Left colon (tissue), 2 donors: ENCODE measurements at places on chromosomes 11 and 22.

- DNase-seq: no peak
Measured at GRCh38 chr22:31898926-31899325, 45.4 kb upstream of the YWHAH start.

GRCh38 chr11:55773138-55773537, at the start of gene OR5D13:
OR5D13 (plus strand) TSS chr11:55773438; CDS start chr11:55773438, 0 bp downstream.
- DNase-seq: no peak

DNA sequence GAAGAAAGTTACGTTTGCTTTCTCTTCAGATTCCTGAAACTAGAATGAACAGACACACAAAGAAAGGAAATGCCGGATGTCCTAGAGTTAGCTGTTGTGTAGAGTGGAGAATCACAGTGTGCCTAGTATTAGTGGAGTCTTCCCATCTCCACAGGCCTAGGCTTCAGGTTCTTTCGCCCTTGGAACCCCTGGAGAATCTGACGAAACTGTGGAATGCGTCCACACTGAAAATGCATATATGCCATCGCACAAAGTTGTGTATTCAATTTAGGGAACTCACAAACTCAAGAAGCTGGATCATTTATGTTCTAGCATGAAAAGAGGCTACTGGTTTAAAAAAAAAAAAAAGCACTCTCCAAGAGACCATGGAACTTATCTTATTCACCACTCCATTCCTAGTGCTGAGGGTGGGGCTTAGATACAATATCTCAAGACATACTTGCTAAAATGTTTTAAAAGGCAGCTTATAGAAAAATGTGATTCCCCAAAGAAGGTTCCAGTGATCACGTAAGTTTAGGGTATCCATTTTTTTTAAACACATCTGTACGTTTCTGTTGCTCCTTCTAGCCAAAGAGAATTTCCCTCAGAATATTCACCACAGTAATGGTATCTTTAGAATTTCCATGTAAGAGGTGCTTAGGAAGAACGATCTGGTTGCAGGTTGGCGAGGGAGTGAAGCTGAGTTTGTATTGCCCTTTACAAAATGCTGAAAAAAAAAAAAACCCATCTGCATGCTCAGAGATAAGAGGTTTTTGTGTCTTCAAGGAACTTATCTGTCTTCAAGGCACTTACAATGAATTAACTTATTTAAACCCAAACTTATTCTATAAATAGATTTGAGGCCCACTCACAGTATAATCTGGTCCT, 20.0 kb downstream of the MAML2 start:
- no peak for DNase-seq

- no peak for DNase-seq
Measured at GRCh38 chr11:67627441-67627811, 2.3 kb downstream of the NUDT8 start.

DNA sequence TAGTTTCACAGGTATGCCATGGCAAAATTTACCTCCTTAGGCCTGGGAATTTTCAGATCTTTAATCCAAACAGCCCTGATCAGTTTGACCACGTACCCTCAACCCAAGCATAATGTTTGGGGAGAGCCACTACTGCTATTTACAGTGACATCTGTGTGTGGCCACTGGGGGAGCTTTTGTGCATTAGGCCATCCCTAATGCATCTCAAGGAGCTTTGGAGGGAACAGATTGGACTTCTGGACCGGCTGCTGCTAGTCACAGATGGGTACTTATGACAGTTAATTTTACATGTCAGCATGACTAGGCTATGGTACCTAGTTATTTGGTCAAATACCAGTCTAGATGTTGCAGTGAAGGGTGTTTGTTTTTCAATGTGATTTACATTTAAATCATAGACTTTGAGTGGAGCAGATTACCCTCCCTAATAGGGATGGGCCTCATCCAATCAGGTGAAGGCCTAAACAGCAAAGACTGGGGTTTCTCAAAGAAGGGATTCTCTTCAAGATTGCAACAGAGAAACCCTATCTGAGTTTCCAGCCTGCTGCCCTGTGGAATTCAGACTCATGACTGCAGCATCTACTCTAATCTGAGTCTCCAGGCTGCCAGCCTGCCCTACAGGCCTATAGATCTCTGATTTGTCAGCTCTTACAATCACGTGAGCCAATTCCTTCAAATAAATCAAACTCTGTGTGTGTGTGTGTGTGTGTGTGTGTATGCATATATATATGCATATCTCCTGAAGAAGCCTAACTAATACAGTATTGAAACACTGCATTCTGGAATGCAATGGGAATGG, 38.0 kb upstream of the GALNT18 start:
- no peak for DNase-seq

DNA sequence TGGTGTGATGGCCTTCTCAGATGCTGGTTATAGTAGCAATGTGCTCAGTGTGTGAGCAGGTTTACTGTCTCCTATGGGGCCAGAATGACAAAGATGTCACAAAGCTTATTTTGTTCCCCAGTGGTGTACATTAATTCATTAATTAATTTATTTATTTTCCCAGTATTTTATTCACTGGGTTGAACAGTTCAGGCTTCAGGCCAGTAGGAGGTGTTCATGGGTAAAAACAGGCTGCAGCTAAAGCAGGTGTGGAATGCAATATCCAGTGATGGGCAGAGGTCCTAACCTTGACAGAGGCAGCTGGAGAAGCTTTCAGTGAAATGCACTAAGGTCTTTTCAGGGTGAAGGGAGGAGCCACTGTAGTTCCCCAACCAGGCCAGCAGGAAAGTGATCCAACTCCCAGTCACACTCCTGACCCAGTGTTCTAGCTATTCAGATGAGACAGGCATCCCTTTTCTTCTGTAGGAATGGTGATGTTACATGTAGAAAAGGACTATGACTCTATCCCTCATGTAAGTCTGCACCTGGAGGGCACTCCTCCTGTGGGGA, 7.8 kb upstream of the FANCF start:
- DNase-seq: no peak

GRCh38 chr22:32607086-32607485, 132.5 kb downstream of the FBXO7 start:
- no peak for DNase-seq

DNA sequence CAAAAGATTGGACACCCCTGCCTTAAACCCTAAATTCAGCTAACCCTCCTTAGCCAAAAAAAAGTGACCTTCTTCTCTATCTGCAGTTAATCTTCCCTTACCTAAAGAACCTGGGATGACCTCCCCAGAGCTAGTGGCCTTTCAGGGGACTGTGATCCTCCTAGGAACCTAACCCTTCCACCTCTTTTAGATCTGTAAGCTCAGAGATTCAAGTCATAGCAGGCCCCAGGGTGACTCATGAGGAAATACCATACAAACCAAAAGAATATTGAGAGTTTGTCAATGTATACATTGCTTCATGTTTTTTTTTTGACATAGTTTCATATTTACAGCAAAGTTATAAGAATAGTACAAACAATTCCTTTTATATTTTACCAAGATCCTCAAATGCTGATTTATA, 38.3 kb upstream of the CXCR5 start:
- DNase-seq: no peak

GRCh38 chr11:20203831-20204230, 43.6 kb upstream of the DBX1 start:
- no peak for DNase-seq

DNA sequence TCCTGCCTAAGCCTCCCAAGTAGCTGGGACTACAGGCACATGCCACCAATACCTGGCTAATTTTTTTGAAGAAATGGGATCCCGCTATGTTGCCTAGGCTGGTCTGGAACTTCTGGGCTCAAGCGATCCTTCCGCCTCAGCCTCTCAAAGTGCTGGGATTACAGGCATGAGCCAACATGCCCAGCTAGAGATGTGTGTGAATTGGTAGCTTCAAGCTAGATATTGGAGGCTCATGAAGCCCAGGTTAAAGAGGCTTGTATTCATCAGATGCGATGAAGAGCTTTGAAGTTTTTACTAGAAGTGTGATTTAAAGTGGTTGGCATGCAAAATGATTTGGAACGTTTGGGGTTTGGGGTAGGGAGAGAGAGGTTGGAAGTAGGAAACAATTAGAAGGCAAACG, 19.6 kb downstream of the NF2 start:
- no peak for DNase-seq

DNA sequence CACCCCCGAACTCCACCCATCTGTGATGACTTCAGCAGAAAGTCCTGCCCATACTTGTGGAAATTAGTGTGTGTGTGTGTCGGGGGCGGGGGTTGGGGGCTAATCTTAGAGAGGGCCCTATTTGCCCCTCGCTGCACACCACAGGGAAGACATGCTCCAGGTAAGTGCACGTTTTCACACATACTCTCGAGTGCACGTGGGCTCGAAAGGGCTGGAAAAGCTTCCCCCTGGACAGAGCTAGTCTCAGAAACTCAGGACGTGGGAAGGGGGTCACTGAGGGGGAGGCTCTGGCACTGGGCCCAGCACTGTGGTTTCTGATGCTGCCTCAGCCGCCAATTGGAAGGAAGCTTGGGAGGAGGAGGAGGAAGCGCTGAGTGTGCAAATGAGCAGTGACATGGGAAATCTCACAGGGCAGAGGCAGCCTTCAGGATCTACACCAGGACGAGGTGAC, 40.7 kb upstream of the CD82 start:
- no peak for DNase-seq

DNA sequence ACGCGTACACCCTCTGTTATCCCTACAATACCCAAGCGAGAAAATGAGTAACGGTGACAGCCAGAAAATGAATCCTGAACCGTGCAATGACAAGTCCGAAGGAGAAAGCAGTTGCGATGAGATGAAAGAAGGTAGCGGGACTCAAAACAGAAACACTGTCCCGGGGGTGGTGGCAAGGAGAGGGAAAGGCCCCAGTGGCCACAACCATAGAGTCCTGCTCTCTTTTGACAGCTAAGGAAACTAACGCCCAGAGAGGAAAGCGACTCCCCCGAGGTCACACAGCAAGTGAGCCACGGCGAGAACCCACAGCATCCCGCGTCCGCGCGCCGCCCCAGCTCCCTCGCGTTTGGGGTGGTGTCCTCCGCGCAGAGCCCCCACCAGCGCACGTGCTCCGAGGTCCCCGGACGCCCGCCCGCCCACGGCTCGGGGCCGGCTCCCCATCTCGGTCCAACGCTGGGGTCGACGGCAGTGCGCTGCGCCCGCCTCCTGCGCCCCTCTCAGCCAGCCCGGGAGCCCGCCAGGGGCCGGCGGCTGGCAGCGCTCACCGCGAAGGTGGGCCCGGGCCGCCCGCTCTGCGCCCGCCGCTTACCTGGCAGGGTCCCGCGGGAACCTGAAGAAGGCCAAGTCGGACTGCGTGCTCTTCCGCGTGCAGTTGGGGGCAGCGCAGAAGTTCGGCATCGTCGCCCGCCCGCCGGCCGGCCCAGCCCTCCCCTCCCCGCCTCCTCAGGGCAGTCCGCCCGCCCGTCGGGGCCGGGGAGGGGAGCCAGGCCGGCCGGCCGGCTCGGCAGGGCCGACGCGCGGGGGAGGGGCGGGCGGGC, 564 bp downstream of the THAP12 start:
- no peak for DNase-seq

- no peak for DNase-seq
Measured at GRCh38 chr22:24430431-24431308, 3.3 kb downstream of the ADORA2A start.
